Transverse colon (tissue), 4 donors: ENCODE measurements at places on chromosomes 11 and 22. TPM values are rescaled to one million over a fixed set of nuclear protein-coding genes. Genes with fewer than 3 reads are reported as not detected.
A peak's percentile ranks its signal among the peaks of the same experiment; 100 is the strongest.

DNA sequence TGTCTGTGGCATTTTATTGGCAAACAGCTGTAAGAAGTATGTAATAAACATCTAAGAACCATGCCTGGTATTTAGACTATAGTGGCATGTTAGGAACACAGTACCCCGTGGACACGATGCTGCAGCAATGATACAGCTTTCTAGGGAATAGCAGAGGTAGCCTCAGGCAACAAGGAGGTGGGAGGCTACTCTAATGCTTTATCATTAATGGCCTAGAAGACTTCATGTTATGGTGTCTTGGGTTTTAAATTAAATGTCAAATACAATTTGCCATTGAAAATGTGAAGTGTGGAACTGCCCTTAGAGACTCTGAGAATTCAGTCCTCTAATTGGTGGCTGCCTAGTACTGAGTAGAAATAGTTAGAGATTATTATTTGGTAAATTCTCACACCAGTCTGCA lies 516.9 kb downstream of the CNTN5 start:
- no peak overlapping the region for H3K4me3 ChIP-seq
- DNase-seq: no peak
- no peaks in the 10 kb centered on the region for H3K27me3 ChIP-seq
- no peak overlapping the region for H3K27ac ChIP-seq

- no peak overlapping the region for H3K4me3 ChIP-seq
- no peaks in the 10 kb centered on the region for H3K4me1 ChIP-seq
- no peaks in the 10 kb centered on the region for H3K36me3 ChIP-seq
Measured at GRCh38 chr22:23057331-23057730, 13.0 kb upstream of the GNAZ start.

DNA sequence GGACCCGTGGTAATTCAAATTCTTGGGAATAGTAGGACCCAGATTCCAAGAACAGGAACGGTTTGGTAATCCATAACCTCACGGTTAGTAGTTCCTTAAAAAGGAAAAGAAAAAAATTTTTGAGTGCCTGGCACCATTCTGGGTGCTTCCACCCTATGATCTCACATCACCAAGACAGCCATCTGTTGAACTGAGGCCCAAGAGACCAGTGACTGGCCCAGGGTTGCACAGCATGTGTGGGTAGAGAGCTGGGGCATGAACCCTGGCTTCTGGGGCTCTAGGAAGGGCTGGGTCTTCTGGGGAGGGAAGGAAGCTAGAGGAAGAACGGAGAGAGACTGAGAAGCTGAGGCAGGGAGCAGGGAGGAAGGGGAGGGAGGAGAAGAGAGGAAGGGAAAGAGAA lies 4.7 kb upstream of the SPI1 start:
- H3K27me3 ChIP-seq: no peaks in the 10 kb centered on the region
- H3K36me3 ChIP-seq: no peaks in the 10 kb centered on the region
- H3K27ac ChIP-seq: no peak overlapping the region
- no peak overlapping the region for H3K4me3 ChIP-seq

Gene SCUBE1
- total RNA-seq: 2.2 TPM

Gene RAB30
- 14.1 TPM for total RNA-seq

DNA sequence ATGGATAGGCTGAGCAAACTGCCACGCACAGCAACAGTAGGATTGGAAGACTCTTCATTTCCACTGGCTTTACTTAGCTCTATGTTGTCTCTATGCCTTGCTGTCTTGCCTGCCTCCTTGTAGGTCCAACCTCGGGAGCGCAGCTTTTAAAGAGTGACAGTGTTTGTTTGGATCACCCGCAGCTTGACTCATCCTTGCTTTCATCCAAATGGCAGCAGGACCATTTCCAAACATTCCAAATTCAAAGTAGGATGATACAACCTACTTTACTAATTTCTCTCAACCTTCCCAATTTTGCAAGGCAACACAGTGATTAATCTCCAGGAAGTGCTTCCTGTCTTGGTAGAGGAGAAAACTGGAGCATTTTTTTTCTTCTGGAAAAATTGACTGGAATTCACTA lies at the start of gene MMP3:
Gene MMP3 (minus strand): TSS at position 121 of the 400 bp plus-strand sequence. CDS start 63 bp downstream, at position 58.
- no peaks in the 10 kb centered on the region for H3K27me3 ChIP-seq
- no peaks in the 10 kb centered on the region for H3K4me1 ChIP-seq
- no peak within 1 kb of the TSS for H3K4me3 ChIP-seq
- DNase-seq: no peak

- peaks cover 9% of the 10 kb centered on the region for H3K4me1 ChIP-seq
- no peaks in the 10 kb centered on the region for H3K36me3 ChIP-seq
- H3K27ac ChIP-seq: peak overlapping the region; percentile 4
- peak; percentile 73 for DNase-seq
Measured at GRCh38 chr11:47946682-47947559, 33.4 kb upstream of the PTPRJ start.

Gene ACRV1
- not detected for total RNA-seq

DNA sequence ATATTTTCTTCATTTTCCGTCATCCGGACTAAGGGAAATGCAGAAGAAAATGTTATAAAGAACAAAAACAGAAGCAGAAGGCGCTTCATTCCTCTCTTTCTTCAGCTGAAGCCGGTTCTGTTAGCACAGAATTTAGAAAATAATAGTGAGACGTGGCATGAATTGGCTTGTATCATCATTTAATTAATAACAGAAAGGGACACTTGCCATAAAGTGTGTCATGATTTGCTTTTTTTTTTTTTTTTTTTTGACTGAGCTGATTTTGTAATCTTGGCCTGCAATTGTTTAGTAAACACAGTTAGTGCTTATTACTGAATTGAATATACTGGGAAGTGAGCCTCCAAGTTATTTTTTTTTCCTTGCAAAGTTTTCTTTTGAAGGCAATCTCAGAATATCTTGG lies at the start of gene MMP27:
Gene MMP27 (minus strand): TSS at position 144 of the 400 bp plus-strand sequence. CDS start 55 bp downstream, at position 89.
- H3K4me3 ChIP-seq: no peak within 1 kb of the TSS
- H3K4me1 ChIP-seq: no peaks in the 10 kb centered on the region
- no peak within 1 kb of the TSS for H3K27ac ChIP-seq
- H3K36me3 ChIP-seq: no peaks in the 10 kb centered on the region

Gene FXYD2
- total RNA-seq: not detected

Gene OR5A1
- total RNA-seq: not detected

DNA sequence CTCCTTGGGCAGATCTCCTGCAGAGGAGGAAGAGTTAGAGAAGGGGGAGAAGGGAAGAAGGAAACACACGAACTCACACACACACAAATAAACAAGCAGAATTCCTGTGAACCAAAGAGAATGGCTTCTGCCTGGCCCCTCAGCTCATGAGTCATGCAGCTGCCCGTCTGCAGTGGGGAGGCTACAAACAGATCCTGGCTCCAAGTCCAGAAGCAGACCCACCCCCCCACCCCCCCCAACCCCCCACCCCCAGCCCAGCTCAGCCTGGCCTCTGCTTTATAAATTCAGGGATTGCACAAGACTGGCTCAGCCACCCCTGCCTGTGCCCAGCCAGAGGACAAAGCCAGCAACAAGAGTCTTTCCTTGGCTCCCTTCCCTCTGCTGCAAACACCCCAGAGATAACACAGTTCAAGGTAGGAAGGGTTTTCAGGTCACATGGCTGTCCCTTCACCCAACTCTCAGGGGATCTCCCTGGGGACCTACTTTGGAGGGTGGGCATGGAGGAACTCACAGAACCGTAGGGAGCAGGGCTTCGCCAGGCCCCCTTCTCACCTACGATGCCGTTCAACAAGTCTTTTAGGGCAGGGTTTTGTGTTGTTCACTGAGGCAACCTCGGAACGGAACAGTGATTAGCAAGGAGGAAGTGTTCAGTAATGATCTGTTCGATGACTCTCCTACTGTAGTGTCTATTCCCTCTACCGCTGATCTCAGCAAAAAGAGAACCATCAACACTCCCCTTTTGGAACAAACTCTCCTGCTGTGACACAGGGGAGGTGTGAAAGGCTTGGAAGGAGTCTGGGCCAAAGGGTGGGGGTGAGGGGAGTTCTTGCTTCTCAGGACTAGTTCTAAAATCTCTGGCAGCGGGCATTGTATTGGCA lies 35.5 kb downstream of the RPL27A start:
- no peaks in the 10 kb centered on the region for H3K36me3 ChIP-seq
- peak; percentile 24 for DNase-seq

DNA sequence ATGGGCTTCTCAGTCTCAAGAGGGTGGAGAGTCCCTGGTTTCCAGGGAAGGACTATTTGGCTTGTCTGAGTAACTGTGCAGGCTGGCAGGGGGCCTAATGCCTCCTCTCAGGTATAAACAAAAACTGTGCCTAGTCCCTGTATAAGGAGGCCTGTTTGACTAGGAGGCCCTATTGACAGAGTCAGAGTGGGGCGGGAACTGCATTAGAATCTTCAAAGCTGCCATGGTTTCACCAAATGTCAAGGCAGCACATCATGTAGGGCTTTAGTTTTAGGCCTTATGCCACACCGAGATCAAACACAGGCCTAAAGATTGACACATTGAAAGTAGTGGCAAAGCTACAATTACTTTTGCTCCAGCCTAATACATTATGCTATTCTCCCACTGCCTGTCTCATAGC lies 611.5 kb upstream of the B3GAT1 start:
- H3K27ac ChIP-seq: no peak overlapping the region
- DNase-seq: no peak
- H3K4me1 ChIP-seq: no peaks in the 10 kb centered on the region

DNA sequence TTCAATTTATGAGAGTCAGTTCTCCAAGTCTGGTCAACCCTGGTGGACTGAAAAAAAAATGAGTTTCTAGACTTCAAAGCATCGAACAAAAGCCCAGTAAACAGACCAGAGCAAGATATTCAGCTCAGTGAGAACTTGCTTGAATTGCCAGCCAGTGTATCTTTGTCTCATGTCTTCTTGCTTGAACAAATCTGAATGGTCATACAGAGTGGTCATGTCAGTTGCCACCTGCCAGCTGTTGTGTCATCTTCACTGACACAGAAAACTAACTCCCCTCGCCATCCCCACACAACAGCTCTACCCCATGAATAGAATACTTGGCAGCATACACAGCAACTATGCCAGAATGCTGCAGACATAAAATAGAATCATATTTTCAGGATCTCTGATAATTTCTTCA lies 27.5 kb upstream of the CALCB start:
- no peaks in the 10 kb centered on the region for H3K4me1 ChIP-seq
- no peak overlapping the region for H3K27ac ChIP-seq
- no peak overlapping the region for H3K4me3 ChIP-seq
- no peak for DNase-seq

DNA sequence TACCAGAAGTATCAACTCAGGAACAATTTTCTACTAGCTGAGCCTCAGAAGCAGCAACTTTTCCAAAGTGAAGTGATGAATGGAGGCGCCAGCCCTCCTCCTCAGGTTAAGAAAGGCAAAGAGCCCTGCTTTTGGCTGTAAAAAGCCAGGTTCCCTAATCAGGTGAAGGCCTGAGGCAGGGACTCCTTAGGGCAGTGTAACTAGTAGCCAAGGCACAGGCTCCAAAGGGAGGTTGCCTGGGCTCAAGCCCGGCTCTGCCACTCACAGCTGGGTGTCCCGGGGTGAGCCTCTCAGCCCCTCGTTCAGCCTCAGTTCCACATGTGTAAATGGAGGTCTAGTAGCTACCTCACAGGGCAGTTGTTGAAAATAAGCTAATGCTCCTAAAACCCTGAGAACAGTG lies 19.5 kb downstream of the TSKU start:
- H3K4me3 ChIP-seq: no peak overlapping the region
- H3K4me1 ChIP-seq: peaks cover 6% of the 10 kb centered on the region
- no peaks in the 10 kb centered on the region for H3K27me3 ChIP-seq
- no peak for DNase-seq
- no peaks in the 10 kb centered on the region for H3K36me3 ChIP-seq

DNA sequence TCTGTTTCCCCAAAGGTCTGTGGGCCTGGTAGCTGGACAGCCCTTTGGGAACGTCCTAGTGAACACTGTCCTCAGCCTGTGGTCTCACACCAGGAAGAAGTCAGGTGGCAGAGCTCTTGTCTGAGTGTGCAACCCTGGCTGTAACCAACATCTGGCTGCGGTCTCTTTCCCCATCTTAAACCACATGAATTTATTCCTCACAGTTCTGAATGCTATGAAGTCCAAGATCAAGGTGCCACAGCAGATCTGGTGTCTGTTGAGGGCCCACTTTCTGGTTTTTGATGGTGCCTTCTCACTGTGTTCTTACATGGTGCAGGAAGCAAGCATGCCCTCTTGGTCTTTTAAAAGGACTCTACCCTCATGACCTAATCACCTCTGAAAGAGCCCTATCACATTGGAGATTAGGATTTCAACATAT lies 2.7 kb downstream of the UPB1 start:
- H3K36me3 ChIP-seq: no peaks in the 10 kb centered on the region
- no peak overlapping the region for H3K27ac ChIP-seq
- peaks cover 8% of the 10 kb centered on the region for H3K4me1 ChIP-seq

Gene OR52E6
- total RNA-seq: not detected

GRCh38 chr11:74680703-74681531 lies 50.3 kb downstream of the CHRDL2 start:
- H3K4me3 ChIP-seq: no peak overlapping the region
- H3K36me3 ChIP-seq: no peaks in the 10 kb centered on the region
- peak; percentile 6 for DNase-seq
- peaks cover 15% of the 10 kb centered on the region for H3K27me3 ChIP-seq

Gene SHISAL1
- 3.0 TPM for total RNA-seq

- no peaks in the 10 kb centered on the region for H3K27me3 ChIP-seq
- H3K4me1 ChIP-seq: peaks cover 24% of the 10 kb centered on the region
- no peak overlapping the region for H3K27ac ChIP-seq
- no peaks in the 10 kb centered on the region for H3K36me3 ChIP-seq
- no peak overlapping the region for H3K4me3 ChIP-seq
- no peak for DNase-seq
Measured at GRCh38 chr11:1070594-1071462, 3.8 kb upstream of the MUC2 start.

DNA sequence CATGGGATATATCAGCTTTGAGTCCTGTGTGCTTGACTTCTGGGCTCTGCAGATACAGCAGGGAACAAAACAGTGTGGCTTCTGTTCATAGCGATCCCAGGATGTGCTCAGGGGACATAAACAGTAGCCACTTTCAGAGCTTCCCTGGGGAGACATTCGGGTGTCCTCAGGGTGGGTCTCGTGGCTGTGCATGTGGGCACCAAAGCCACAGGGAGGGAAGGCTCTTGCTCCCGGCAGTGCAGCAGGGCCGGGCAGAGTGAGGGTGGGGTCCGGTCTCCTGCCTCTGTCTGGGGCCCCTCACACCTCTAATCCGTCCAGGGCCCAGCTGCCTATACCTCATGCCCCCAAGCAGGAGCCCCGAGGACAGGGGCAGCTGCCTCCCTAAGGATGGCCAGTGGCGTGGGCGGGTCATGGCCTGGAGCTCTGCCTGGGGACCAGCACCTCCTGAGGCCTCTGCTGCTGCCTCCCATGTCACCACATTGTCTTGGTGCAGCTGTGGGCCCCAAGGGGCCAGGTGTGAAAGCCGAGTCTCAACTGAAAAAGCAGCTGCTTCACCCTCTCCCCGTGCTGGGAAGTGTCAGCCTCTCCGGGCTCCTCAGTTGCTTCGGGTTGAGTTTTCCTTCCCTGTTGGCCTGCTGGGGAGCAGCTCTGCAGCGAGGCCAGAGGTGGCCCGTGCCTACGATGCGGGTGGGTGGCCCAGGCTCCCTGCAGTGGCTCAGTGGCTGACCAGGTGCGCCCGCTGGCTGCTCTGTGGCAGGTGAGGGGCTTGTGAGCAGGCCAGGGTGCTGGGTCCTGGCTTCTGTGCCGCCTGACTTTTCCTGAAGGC lies 3.8 kb downstream of the TPCN2 start:
- peak overlapping the region; percentile 93 for H3K27ac ChIP-seq
- H3K4me1 ChIP-seq: peaks cover 44% of the 10 kb centered on the region
- no peaks in the 10 kb centered on the region for H3K27me3 ChIP-seq
- DNase-seq: no peak

Gene OR5P2
- total RNA-seq: not detected

GRCh38 chr11:134164490-134165370 lies 59.0 kb downstream of the NCAPD3 start:
- no peak for DNase-seq
- H3K4me1 ChIP-seq: no peaks in the 10 kb centered on the region
- no peak overlapping the region for H3K4me3 ChIP-seq
- H3K36me3 ChIP-seq: peaks cover 17% of the 10 kb centered on the region
- no peak overlapping the region for H3K27ac ChIP-seq
- no peaks in the 10 kb centered on the region for H3K27me3 ChIP-seq

Gene KLHL35
- total RNA-seq: 0.27 TPM

Gene ZFTA
- 4.6 TPM for total RNA-seq

Gene KCNK4
- total RNA-seq: not detected
